ENCODE measurements at places on chromosomes 12 and 14.

- DNase-seq, result no peak
These were observed 31.4 kb downstream of the PSEN1 start for GRCh38 chr14:73167727-73168126.

GRCh38 chr14:72663956-72664650 is 229.8 kb downstream of the DPF3 start:
- DNase-seq, result no peak

- no peak for DNase-seq
These were observed 12.9 kb downstream of the PHLDA1 start for GRCh38 chr12:76018672-76019071.

- no peak for DNase-seq
These were observed 7.7 kb downstream of the PAN2 start for GRCh38 chr12:56326126-56326525.

DNA sequence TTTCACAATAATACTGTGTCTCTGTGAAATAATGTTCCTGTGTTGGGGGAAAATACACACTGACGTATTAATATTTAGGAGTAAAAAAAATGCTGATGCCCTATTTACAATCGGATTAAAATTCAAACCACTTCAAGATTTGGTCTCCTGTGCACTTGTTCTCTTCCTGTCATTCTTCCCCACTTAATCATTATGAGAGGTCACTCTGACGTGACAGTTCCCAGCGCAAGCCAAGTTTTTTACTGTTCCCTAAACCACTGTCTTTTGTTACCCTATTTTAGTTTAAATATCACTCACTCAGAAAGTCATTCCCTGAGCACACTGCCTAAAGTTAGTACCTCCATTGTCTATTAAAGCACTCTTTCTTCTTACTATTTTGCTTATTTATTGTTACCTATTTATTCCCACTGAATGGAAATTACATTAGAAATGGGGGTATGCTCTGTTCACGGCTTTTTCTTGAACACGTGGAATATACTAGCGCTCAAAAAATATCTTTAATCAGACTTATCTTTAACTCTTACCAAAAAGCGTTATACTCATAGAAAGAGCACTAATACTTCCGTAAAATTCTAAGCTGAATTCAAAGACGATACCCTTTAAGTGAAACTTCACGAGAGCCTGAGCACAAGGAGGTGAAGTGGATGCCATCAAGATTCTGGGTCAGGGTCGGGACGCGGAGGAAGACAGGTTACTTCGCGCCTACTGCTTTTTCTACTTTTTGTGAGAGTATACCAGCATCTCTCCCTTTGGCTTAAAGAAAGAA is 670 bp upstream of the PSMA3 start:
- peak; percentile 67 for DNase-seq

DNA sequence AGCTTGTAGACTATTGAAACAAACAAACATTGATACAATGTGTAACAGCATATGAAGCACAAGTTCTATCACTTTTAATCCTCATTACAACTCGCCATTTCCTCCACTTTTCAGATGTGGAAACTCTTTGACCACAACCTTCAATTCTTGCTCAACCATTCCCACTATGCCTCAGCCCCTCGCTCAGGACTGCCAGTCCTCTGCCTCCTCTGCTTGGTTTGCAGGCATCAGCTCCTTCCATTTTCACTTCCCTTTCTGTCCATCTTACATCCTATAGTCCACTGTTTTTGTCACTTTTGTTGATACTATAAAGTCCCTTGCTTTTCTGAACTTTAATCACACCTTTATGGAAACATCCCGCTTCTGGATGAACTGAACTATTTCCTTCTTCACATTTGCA is 28.2 kb upstream of the CD27 start:
- DNase-seq, result peak; percentile 93

DNA sequence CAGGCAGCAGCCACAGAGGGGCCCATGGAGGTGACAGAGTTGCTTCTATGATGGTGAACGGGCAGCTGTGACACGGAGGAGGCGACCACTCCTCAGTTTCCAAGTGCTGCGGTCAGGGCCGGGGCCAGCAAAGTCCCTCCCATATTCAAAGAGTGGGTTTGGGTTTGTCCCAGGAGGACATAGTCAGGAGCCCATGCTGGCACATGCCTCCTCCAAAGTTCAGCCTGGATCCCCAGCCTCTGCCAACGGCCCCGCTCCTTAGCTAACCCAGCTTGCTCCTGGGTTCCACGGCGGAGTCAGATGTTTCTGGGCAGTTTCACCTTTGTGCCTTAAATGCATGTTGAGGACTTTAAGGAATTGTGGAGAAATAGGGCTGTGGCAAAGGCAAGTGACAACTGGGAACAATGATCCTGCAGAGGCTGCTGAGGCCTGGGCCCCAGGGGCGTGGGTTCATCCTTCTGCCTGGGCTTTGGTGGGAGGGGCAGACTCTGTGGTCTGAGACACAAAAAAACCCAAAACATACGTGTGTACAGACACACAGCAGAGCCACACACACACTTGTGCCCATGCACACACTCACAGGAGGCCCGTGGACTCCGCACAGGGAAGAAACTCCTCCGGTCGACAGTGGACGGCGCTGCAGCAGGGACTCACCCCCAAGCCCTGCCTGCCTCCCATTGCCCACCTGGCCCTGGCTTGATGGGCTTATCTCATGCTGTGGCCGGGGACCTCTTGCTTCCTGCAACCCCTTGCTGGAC is 399.4 kb downstream of the TMEM121 start:
- DNase-seq, result no peak

- no peak for DNase-seq
These were observed 55.6 kb downstream of the SYNE3 start for GRCh38 chr14:95460647-95461478.

- no peak for DNase-seq
These were observed 35.0 kb upstream of the NAV3 start for GRCh38 chr12:77795699-77796098.

DNA sequence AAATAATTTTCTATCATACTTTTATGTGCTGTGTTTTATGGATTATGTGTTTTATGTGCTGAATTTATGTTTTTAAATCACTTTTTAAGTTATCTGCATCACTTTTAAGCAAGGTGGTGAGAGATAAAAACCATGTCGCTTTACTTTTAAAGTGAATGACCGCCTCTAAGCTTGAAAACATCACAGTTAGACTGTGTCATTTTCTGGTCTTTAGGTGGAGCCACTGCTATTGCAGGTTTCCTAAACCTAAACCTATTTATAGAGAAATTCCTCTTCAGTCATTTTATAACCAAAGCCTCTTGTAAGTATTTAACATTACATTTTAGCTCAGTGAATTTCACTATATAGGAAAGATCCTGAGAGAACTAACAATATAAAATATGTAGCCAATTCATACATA is 21.0 kb upstream of the MDM2 start:
- no peak for DNase-seq

DNA sequence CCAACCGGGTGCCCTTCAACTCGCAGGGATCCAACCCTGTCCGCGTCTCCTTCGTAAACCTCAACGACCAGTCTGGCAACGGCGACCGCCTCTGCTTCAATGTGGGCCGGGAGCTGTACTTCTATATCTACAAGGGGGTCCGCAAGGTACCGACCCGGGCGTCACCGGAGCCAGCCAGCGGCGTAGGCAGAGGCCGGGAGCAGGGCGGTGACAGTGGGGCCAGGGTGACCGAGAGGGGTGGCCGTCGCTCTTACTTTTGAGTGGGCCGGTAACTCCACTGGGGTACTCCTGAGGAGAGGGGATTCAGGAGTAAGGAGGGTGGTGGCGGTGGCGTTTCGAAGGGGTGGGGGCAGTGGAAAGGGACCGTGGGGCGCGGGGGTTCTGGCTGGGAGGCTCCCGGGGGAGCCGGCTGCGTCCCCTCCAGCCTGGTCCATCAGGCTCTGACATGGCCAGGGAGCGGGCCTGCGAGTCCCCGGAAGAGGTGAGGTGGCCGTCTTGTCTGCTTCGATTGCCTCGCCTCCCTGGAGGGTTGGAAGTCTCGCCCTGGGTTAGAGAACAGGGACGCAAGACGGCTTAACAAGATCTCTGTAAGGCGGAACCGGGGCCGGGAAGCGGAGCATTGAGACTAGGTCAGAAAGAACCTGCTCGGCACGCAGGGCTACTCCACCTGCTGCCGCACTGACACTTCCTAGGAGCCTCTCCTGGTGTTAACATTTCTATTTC is 491 bp downstream of the WDR20 start:
- peak; percentile 35 for DNase-seq

DNA sequence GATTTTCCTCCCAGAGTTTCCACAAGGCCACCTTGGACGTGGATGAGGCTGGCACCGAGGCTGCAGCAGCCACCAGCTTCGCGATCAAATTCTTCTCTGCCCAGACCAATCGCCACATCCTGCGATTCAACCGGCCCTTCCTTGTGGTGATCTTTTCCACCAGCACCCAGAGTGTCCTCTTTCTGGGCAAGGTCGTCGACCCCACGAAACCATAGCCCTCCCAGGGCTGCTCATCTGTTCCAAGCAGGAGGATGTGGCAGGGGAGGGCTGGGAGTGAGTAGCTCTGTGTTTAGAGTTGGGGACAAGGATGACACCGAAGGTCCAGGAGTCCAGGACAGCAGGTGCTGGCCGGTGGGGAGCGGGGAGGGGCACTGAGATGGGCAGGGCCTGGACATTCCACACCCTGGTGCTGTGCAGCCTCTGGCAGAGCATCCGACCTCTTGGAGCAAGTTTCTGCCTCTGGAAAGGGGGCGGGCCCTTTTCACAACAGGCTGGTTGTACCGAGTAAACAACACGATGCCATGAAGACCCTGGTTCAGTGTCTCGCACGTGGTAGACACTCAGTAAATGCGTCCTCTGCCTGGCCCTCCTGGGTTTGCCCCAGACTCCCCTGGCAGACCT is 8.2 kb downstream of the SERPINA4 start:
- DNase-seq, result no peak

- no peak for DNase-seq
These were observed 476.4 kb downstream of the SOX5 start for GRCh38 chr12:23473071-23473470.

DNA sequence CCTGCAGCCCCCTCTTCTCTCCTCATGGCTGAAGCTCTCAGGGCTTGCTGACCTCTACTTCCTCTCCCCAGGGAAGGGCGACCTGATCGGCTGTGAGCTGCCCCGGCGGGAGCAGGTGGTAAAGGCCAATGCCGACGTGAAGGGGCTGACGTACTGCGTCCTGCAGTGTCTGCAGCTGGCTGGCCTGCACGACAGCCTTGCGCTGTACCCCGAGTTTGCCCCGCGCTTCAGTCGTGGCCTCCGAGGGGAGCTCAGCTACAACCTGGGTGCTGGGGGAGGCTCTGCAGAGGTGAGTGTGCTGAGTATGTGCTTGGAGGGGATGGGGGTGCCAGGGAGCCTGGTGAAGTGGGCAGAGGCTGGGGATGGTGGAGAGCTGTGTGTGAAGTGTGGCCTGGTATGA is 13.7 kb downstream of the MCRS1 start:
- no peak for DNase-seq

DNA sequence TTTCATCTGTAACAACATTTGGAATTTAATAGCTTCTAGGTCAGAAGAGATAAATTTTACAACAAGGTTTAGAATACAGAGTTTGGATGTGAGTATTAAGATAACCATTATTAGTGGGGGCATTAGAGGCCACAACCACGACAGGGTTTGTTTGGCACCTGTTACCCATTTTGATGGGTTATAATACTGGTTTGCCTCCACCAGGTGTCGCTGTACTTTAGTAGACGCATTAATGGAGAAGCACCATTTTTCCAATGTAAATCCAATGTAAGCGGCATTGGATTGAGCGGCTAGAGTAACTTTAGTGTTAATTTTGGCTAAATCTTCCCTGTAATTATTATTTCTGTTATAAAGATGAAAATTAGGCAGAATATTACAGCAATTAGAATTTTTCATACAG is 136.2 kb downstream of the SLCO1B3 start:
- peak; percentile 21 for DNase-seq

DNA sequence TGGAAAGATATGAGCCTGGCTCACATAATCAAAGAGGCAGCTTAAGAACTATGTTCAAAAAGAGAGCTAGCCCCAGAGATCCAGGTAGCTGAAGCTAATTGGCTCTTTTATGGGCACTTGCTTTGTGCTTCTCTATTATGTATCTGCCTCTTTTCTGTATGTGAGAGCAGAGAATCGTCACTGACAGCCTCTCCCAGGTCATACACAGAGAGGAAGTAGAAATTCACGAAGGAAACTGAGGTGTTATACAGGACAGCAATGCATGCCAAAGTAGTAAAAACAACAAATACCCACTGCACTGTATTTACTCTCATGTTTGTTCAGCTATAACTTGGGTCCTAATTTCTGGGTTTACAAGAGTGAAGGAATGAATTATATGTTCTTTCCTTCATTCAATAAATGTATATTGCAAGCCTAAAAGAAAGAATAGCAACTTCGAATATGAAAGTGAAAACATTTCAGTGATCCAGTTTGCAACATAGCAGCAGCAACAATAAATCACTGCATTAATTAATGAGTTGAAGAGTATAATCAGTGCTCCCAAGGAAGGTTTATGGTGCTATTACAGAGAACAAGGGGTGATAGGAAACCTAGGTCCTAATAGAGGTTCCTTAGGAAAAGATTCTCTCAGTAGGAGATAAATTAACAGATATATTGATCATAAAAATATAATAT is 47.1 kb upstream of the ATXN7L3B start:
- no peak for DNase-seq

DNA sequence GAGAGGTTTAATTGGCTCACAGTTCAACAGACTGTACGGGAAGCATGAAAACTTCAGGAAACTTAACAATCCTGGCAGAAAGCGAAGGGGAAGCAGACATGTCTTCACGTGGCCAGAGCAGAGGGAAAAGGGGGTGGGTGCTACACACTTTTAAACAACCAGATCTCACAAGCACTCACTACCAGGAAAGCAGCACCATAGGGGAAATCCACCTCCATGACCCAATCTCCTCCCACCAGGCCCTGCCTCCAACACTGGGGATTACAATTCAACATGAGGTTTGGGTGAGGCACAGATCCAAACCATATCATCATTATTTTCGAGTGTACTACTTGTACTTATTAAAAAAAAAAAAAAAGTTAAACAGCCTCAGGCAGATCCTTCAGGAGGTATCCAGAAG is 29.9 kb downstream of the RXYLT1 start:
- no peak for DNase-seq

GRCh38 chr14:55441286-55441685 is 870 bp upstream of the TBPL2 start:
- no peak for DNase-seq

DNA sequence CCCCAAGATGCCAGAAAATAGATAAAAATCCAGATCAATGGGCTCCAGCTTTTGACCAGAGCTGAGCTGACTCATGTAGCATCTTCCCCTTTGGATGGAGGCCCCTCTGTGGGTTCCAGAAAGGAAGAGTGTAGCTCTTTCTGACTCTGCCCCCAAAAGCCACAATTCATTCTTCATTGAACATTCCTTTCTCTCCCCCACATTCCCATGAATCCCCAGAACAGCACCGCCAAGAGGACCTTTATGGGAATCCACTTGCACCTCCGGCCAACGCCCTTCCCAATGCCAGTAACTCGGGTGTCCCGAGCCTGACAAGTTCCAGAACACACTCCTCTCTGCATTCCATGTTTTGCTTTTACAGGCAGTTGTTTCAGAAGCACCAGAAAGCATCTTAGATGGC is 210.6 kb upstream of the DIO3 start:
- DNase-seq, result no peak

GRCh38 chr12:68932961-68933893 is at the start of gene CPM:
Gene CPM (minus strand): TSS chr12:68933171. CDS start chr12:68932837, 334 bp downstream.
- DNase-seq, result peak; percentile 96

- DNase-seq, result no peak
These were observed 5.1 kb downstream of the DYNC1H1 start for GRCh38 chr14:101969481-101969880.
